ENCODE measurements at places on chromosomes 11 and 22.

- DNase-seq = no peak
Observed at GRCh38 chr11:100942016-100942415, 187.6 kb downstream of the PGR start.

DNA sequence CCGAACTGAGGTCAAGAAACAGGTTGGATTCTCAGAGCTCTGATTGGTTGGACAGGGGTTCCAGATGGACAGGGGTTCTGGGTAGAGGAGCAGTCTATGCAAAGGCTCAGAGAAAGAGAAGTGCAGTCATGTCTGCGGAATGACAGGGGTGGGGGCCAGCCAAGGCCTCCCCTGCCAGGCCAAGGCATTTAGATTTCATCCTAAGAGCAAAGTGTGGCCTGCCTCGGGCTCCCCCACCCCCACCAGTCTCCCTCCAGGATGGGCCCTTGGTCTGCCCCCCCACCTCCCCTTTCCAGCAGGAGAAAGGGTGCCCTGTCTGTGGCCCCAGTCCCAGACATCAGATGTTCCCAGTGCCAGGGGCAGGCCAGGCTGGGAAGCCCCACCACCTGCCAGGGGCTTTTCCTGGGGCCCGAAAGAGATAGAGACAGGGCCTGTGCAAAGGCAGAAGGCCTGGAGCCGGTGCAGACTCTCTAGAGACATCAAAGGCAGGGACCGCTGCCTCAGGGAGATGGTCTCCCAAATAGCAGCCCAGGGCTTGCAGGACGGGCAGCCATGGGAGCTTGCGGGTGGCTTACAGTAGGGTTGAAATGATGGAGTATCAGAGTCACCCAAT lies 9.4 kb downstream of the SUSD2 start:
- DNase-seq = no peak

GRCh38 chr22:20571531-20572007 lies 64.2 kb downstream of the MED15 start:
- DNase-seq = peak; percentile 91

- DNase-seq = no peak
Observed at GRCh38 chr22:19890502-19891316, 36.0 kb upstream of the GNB1L start.

- DNase-seq = no peak
Observed at GRCh38 chr11:14070896-14071295, 108.4 kb downstream of the SPON1 start.

GRCh38 chr11:468493-468892 lies 18.4 kb downstream of the PTDSS2 start:
- no peak for DNase-seq

DNA sequence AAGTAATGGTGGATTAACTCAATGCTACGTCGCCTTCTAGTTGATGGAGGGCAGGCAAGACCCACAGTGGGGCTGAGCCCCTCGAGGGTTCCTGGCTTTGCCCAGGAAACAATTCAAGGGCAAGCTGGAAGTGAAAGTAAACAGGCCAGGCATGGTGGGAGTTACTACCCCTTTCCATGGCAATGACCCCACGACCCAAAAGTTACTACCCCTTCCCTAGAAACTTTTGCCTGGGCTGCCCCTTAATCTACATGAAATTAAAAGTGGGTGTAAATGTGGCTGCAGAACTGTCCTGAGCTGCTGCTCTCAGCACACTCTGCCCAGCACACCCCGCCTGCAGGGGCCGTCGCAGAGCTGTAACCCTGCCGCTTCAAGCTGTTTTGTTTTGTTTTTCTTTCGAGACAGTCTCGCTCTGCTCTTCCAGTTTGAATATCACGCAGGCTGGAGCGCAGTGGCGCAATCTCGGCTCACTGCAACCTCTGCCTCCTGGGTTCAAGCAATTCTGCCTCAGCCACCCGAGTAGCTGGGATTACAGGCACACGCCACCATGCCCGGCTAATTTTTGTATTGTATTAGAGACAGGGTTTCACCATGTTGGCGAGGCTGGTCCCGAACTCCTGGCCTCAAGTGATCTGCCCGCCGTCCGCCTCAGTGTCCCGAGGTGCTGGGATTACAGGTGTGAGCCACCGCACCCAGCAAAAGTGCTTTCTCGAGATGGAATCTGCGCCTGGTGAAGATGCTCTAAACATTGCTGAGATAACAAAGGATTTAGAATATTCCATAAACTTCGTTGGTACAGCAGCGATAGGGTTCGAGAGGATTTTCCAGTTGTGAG lies 5.9 kb upstream of the RNH1 start:
- DNase-seq = no peak

- DNase-seq = no peak
Observed at GRCh38 chr22:29225422-29226090, 19.9 kb downstream of the EMID1 start.

GRCh38 chr22:43826142-43827002 lies 14.3 kb upstream of the EFCAB6 start:
- DNase-seq = peak; percentile 10

- no peak for DNase-seq
Observed at GRCh38 chr22:25051073-25051472, 98.6 kb downstream of the KIAA1671 start.

DNA sequence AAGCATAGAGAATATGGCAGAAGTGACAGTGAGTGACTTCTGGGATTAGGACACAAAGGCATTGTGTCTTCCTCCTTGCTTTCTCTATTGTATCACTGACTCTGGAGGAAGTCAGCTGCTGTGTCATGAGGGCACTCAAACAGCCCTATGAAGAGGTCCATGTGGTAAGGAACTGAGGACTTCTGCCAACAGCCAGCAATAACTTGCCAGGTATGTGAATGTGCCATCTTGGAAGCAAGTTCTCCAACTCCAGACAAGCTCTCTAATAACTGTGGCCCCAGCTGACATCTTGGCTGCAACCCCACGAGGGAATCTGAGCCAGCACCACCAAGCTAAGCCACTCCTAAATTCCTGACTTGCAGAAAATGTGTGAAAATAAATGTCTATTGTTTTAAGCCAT lies 83.6 kb upstream of the ZBED5 start:
- no peak for DNase-seq

DNA sequence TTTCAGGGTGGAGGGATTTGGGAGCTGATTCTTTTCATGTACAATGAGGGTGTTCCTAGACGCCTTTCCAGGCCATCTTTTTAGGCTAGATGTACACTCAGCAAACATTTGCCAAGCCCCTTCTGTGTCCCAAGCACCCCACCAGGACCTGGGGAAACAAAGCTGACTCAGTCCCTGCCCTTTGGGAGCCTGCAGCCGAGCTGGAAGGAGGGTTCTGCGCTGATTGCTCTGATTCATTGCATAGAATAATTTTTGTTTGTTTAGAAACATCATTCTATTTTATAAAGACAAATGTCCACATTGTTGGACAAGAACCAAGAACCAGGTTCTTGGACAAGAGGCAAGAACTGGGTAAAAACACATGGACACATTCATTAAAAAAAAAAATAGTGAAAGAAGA lies 16.7 kb downstream of the TP53AIP1 start:
- no peak for DNase-seq

DNA sequence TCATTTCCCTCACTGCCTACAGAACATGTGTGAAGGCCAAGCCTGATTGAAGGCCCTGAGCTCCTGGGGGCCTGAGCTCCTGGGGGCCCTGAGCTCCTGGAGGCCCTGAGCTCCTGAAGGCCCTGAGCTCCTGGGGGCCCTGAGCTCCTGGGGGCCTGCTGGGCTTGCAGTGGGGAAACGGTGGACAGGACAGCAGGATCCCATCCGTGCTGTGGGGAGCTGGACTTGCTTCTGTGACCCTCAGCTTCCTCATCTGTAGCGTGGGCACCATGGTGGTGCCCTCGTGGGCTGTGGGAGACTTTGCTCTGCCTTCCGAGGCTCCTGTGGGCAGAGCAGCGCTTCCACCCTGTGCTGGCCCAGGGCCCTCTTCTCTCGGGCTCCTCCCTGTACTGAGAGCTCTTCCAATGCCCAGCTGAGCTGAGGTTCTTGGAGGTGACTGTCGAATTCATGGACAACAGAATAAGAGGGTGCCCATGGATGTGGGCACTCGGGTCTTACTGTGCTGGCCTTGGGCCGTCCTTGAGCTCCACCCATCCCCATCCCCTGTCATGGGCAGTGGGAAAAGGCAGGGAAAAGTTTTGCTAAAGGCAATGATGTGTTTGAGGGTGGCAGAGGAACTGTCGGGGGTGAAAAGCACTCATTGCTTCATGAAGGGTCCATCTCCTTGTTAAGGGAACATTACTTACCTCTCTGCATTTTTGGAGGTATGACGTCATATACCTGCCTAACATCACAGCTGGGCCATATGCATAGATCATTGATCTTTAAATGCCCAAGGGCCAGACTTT lies 786.7 kb downstream of the TBC1D22A start:
- DNase-seq = peak; percentile 4

DNA sequence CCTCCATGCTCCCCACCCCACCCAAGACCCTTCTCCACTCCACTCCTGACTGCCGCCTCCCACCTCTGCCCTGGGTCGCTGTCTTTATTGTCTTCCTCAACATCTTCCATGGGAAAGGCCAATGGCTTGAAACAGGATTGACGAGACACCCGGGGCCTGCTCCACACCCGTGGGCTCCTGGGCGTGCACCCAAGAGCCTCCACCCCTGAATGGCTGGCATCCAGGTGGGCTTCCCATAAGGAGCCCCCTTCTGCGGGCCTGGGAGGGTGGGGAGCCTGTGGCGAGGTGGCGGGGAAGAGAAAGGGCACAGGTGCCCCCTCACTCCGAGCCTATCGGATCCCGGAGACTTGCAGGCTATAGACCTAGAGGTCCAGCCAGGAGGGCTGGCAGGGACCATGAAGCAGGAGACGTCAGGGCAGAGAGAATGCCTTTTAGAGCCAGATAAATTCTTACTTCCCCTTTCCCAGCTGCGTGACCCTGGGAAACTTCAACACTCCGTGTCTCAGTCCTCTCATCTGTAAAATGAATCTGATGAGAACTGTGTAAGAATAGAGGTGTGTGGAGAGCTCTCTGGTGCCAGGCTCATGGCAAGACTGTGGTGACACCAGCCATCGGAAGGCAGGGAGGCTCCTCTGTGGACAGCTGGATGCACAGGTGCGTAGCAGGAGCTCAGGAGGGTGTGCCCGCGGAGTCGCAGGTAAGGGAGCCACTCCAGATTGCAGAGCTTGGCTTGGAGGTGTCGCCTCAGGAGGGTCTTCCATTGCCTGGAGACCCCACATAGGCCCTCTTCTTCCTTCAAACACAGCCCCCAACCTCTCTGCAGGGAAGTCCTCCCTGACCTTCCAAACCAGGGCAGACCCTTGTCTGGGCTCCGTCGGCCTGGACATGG lies 53.9 kb downstream of the SMIM38 start:
- no peak for DNase-seq

GRCh38 chr11:117334896-117335295 lies 7.2 kb downstream of the CEP164 start:
- no peak for DNase-seq

DNA sequence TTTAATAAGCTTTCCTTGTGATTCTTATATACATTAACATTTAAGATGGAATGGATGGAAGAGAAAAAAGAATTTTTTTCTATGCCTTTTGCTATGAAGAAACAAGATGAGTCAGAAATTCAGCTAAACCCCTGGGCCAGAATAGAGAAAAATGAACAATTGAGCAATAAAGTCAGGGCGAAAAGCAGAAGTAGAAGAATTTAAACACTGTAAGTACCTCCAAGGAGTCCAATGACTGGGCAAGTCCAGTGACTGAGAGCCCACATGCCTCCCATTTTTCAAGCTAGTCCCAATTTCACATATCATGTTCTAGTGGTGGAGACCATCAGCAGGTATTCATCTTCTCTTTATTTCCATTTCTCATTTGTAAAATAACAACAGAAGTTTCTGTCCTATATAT lies 18.6 kb upstream of the APLP2 start:
- DNase-seq = no peak

DNA sequence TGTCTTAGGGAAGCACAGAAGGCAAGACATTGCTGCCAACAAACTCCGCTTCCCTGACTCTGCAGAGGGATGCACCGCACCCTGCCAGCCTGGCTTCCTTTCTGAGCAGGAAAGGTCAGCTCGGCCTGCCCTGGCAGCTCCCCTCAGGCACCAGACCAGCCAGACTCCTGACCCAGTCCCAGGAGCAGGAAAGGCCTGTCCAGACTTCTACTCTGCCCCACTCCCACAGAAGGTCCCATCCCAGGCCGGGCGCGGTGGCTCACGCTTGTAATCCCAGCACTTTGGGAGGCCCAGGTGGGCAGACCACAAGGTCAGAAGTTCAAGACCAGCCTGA lies 17.7 kb downstream of the ARRB1 start:
- no peak for DNase-seq

- peak; percentile 65 for DNase-seq
Observed at GRCh38 chr22:46250783-46251125, 661 bp upstream of the CDPF1 start.

DNA sequence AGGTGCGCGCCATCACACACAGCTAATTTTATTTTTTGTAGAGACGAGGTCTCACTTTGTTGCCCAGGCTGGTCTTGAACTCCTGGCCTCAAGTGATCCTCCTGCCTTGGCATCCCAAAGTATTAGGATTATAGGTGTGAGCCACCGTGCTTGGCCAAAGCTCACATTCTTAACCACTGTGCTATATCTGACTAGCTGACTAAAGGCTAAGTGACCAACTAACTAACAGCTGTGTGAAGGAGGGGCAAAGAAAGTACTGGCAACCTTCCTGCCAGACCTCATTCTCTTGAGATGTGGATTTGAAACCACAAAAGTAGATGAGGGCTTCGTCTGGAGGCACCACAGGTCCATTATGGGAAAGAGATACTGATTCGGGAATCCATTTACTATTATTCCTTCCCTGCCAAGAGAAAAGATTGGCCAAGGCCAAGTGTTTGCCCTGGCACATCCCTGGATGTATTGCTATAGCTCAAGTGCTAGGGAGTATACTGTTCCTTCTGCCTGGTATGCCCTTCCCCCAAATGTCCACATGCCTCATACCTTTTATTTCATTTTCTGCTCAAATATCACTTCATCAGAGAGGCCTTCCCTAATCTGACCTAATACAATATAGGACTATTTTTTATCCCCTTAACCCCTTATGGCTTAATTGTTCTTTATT lies 52.7 kb upstream of the RRM1 start:
- no peak for DNase-seq

GRCh38 chr11:1307163-1307870 lies 2.1 kb downstream of the TOLLIP start:
- DNase-seq = peak; percentile 56

DNA sequence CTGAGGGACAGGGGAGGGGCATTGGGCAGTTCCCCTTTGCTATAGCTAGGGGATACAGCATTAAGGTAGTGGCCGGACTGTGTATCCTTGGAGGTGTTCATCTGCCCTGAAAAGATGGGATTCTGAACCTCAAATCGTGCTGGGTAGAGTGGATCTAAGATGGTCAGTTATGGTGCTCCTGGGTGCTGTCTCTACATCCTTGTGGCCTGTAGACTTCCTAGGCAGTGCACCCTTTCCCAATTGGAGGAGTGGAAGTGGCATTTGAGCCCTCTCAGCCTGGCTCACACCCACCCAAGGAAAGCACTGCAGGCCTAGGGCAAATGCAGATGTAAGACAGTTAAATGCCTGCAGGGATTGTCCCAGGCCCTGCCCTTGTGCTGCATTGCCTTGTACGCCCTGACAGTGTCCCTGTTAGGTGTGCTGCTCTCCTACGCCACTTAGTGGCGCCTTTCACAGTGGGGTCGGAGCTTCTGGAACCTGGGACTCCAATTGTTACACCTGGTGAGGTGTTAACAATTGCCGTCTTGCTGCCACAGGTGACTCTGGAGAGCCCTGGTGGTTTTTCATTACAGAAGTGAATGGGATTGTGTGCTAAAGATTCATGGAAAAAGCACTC lies 35.0 kb downstream of the PPFIBP2 start:
- no peak for DNase-seq

GRCh38 chr11:4181782-4182721 lies 87.5 kb downstream of the RRM1 start:
- peak; percentile 66 for DNase-seq
